GM12878 (cell line): ENCODE measurements at places on chromosomes 2 and 18. TPM values are rescaled to one million over a fixed set of nuclear protein-coding genes. Genes with fewer than 3 reads are reported as not detected.

Gene GPR39
- not detected in 2 replicates for polyA plus RNA-seq

Gene ALK
- not detected in 2 replicates for polyA plus RNA-seq

- DNase-seq = no peak
Measured at GRCh38 chr18:60445341-60445740, 72.8 kb upstream of the MC4R start.

- peak; percentile 84 for DNase-seq
Measured at GRCh38 chr2:197258580-197258979, 52.0 kb downstream of the ANKRD44 start.

Gene TCF4
- 20.2 and 29.2 TPM in 2 replicates for polyA plus RNA-seq

Gene MEP1B
- not detected in 2 replicates for polyA plus RNA-seq

DNA sequence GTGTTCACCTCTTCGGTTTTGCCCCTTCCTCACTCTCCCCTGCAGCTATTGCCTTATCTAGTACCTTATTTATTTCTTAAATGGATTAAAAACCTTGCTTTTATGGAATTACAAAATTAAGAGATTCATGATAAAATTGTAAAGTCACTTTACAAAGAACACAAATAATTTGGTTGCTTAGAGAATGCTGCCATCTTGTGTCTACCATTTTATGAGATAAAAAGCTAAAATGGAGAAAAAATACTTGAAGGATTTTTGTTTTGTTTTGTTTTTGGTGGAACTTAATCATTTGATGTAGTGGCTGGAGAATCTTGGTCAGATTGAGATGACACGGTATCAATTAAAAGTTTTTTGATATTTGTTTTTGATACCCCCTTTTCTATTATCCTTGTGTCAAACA is 69.6 kb downstream of the R3HDM1 start:
- no peak for DNase-seq

GRCh38 chr2:191789796-191790195 is 57.1 kb downstream of the CAVIN2 start:
- no peak for DNase-seq

DNA sequence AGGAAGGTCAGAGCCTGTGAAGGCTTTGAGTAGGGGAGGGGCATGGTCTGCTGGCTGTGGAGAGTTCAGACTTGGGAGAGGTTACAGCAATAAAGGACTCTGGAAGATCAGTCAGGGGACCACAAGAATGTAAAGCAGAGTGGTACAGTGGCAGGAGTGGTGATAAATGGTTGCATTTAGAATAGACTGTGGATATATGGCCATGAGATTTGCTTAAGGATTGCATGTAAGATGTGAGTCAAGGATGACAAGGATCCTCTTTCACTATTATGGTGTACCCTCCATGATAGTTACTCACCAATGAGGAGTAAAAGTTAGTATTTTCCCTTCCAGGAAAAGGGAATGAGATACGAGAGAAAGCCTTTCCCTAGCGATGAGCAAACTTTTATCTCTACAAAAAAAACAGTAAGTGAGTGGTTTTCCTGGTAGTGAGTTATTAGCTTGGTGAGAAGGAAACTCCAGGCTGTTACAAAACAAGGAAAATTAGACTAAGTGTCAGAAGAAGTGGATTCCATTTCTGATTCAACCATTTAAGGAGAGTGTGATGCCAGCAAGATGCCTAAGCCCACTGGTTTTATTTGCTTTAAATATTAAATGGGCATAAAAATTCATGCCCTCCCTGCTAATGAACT is 818.0 kb upstream of the ACVR2A start:
- no peak for DNase-seq

DNA sequence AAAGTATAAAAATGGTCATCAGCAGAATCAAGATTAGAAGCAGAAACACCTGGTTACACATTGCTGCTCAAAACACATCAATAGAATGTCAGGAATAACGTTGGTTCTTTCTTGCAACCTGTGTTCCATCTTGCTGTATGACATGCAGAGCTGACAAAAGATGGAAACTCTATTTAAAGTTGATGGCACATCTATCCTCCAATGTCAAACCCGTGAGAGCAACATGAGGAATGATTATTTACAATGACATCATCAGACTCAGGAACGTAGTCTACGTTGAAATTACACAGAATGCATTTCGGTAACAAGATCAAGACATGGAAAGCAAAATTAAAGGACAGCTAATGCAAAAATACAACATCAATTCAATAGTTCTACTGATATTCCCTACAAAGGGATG is 26.2 kb upstream of the TTN start:
- DNase-seq = no peak

DNA sequence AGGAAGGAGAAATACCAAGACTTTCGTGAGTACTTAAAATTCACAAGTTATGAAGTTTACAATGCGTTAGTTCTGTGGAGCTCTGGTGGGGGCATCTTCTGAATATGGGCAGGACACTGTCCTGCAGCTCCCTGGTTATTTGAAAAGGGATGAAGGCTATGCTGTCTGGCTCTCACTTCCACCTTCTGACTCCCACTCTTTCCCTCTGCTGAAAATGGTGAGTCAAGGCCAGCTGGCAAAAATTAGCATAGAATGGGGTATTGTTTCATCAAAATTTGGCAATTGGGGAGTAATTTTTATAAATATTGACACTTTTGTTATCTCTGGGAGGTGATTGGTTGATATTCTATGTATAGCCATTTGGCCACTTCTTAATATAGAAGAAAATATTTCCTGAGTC is 177.4 kb downstream of the PARD3B start:
- DNase-seq = no peak
